ENCODE measurements at places on chromosomes 7 and 10.
A peak's percentile ranks its signal among the peaks of the same experiment; 100 is the strongest.

DNA sequence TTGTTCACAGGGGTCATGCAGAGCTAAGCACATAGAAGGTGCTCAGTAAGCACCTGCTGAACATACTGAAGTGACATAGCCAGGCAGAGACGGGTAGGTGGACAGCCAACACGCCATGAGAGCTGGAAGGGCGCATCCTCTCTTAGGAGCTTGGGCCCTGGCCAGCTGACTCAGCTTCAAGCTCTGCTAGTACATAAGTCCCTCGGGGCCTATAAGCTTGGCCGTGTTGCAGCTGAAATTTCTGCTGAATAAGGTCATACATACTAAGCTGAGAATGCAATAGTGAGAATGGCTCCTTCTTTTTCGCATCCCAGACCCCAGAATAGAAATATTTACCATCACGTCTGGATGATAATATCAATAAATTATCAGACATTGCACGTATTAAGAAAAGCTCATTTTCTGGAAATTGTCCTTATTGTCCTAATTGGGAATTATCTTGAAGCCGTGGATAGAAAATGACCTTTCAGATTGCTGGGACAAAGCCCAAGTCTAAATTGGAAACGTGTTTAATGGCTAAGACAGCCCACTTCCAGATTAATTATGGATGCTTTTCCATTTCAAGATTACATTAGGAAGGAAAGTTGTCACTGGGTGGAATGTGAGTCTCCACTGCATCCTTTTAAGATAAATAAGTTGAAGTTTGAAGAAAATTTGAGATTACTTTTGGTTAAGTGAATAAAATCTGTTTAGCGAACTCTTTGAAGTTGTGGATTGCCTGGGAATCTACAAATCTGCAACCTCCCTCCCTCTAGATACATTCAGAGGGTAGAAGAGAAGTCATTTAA is 287.1 kb upstream of the C7orf33 start:
- DNase-seq: no peak

GRCh38 chr10:123774132-123774742 is 108.1 kb downstream of the GPR26 start:
- DNase-seq: no peak

GRCh38 chr7:132709971-132710567 is 133.8 kb upstream of the PLXNA4 start:
- DNase-seq: peak; percentile 38

GRCh38 chr10:117364110-117364960 is 10.9 kb downstream of the PDZD8 start:
- peak; percentile 54 for DNase-seq

DNA sequence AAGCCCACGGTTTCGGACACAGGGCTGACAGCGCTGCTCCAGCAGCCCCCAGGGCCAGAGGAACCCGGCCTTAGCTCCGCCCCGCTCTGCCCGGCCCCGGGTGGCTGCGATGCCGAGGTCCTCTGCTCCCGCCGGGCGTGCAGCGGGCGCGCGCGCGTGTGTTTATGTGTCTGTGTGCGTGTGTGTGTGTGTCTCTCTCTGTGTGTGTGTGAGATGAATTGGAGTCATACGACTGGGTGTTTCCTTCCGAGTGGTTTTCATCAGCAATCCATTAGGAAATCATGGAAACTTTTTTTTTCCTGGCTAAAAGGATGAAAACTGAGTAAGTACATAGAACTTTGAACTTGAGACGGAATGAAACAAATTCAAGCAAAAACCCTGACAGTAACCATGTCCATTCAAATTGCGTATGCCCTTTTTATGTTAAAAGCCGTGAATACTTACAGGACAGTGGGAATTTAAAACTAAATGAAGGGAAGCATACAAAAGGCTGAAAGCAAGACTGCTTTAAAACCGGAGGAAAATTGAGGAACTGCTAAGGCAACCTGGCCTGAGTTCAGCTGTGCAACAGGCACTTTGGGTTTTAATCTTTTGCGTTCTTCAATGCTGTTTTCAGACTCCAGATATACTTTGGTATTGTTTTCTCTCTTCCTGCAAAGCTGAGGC is at the start of gene CPED1:
Gene CPED1 (plus strand): TSS at position 121 of the 666 bp plus-strand sequence. CDS start 911 bp downstream, outside the sequence.
- peak; percentile 83 for DNase-seq

DNA sequence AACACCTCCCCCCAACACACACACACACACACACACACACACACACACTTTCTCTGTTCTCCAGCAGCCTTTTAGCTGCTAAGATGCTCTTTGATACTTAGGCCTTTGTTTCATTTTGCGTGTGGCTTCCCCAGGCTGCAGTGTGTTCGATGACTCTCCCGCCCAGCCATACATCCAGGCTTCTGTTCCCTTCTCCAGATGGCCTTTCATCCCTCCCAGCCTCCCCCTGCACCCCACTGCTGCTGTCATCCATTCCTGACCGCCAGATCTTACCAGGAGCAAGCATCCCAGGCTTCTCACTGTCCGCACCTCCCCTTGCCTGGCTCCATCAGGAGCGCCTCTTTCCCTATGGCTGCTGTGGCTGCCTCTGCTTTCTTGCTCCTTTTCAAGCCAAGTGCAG is 77.8 kb upstream of the PPIF start:
- no peak for DNase-seq

DNA sequence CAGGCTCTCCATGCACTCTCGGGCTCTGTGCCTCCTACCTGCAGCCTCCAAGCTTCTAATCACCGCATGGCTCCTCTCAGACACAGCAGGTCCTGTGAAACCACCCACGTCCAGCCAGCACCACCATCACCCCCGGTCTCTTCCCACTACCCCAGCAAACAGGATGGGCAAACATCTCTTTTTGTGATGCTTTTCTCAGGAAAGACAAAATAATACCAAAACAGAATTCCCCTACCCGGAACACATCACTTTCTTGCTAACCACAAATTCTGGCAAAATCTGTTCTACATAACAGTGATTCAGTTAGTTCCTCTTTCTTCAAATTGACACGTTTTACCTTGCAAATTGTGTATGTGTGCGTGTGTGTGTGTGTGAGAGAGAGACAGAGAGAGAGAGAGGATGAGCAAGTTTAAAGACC is 6.5 kb downstream of the SNX8 start:
- peak; percentile 47 for DNase-seq

DNA sequence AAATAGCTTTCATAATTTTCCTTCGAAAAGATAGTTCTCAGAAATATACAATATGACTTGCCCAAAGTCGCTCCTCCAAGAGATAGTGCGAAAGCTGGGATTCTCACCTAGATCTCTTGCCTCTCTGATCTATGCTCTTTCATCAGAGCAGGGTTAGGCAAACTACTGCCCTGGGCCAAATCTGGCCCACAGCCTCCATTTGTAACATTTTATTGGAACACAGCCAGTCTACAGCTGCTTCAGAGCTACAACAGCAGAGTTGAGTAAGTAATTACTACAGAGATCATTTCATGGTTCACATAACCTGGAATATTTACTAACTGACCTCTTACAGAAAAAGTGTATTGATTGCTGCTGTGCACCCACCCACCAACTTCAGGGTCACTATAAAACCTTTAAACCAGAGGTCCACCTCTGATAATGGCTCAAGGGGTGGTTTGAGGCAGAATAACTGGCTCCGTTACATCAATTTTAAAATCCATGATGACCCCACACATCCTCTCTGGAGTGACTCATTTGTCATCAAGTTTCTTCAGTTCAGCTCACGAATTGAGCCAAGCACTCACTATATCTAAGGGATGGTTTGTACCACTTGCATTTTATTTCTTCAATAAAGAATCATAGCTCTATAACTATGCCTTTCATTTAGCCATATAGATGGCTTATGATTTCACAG is 1019.0 kb downstream of the XPNPEP1 start:
- no peak for DNase-seq

- no peak for DNase-seq
Observed at GRCh38 chr10:13615650-13616300, 29.0 kb downstream of the PRPF18 start.

DNA sequence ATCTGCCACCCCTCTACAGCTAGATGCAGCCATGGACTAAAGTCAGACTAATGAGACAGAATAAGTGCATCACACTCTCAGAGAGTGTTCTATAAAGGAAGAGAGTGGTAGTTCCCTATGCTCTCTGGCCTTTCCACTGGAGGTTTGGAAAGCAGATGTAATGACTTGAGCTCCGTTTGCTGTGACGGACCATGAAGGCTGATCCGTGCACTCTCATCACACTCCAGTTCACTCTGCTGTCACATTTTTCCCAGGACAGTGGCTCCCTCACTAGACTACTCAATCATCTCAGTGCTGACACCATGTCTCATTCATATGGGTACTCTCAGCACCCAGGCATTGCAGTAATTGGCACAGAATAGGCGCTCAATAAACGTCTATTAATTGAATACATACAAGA is 20.4 kb downstream of the TRDMT1 start:
- no peak for DNase-seq

DNA sequence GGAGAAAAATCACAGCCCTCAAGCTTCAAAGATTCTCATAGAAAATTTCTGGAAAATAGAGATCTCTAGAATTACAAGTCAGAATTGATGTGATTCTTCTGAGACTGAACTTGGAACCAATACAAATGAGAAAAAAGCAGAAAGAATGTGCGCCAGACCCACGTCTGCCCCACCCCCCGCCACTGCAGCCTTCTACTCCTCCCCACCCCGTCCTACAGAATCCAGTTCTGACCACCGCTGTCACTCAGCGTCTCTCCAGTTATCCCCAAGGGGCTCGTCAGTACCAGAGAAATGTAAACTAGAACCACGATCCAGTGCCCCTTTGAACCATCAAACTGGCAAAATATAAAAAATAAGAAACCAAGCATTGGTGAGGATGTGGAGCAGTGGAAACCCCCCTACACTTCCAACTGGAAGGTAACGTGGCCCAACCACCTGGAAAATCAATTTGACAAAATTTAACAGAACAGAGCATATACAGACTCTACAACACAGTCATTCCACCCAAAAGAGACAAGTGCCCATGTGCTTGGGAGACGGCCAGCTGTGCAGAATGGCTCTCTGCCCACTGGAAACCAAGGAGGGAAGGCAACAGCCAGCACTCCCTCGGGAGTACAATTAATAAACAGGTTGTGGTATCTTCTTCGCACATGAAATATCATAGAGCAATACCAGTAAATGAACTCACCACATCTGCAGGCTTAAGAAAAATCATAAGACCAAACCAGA is 397.9 kb downstream of the TNS3 start:
- DNase-seq: no peak

GRCh38 chr10:70561070-70561469 is 41.5 kb downstream of the PRF1 start:
- peak; percentile 69 for DNase-seq

DNA sequence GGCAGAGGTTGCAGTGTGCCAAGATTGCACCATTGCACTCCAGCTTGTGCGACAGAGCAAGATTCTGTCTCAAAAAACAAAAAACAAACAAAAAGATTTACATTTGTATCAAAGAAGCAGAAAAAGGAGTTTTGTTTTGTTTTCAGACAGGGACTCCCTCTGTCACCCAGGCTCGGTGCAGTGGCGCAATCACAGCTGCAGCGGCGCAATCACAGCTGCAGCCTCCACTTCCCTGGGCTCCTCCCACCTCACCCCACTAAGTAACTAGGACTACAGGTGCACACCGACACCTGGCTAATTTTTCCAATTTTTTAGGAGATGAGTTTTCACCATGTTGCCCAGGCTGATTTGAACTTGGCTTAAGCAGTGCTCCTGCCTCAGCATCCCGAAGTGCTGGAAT is 1.8 kb downstream of the ARMC10 start:
- no peak for DNase-seq

DNA sequence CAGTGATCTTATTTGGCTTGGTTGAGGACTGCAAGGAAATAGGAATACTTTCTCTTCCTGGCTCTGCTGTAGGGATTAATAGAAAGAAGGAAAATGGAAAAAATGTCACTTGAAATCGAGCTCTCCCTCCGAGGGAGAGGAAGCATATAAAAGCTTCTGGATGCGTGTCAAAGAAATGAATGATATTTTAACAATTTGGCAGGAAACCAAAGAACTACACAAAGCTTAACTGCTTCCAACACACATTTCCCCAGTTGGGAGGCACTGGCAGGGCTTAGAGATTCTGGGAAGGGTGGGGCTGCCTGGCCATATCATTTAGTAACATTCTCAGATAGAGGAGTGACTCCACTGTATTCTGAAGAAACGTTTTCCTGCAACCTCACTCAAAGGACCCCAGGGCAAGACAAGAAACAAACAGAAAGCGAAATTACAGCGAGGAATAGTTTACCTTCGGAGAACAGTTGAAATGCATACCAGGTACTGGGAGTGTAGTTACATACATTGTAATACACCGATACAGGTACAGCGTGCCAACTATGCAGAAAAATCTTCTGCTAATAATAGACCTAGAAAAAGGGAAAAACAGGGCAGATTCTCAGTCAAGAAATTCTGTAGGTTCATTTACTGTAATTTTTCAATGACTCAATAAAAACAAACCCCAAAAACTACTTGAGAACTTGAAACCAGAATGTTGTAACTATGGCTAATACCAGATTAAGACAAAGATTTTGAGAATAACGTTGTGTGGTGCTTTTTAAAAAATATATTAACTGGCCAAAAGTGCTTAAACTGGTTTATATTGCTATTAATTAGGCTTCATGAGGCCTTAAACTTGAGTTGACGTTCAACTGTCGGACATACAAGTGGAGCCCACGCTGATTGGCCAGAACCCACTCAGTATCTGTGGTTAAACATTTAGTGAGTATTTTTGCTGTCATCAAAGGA is 75.7 kb upstream of the ASAH2 start:
- peak; percentile 98 for DNase-seq

- DNase-seq: no peak
Observed at GRCh38 chr10:101227429-101228152, 1.7 kb downstream of the LBX1 start.

GRCh38 chr7:134339475-134339874 is 22.7 kb upstream of the SLC35B4 start:
- DNase-seq: no peak

DNA sequence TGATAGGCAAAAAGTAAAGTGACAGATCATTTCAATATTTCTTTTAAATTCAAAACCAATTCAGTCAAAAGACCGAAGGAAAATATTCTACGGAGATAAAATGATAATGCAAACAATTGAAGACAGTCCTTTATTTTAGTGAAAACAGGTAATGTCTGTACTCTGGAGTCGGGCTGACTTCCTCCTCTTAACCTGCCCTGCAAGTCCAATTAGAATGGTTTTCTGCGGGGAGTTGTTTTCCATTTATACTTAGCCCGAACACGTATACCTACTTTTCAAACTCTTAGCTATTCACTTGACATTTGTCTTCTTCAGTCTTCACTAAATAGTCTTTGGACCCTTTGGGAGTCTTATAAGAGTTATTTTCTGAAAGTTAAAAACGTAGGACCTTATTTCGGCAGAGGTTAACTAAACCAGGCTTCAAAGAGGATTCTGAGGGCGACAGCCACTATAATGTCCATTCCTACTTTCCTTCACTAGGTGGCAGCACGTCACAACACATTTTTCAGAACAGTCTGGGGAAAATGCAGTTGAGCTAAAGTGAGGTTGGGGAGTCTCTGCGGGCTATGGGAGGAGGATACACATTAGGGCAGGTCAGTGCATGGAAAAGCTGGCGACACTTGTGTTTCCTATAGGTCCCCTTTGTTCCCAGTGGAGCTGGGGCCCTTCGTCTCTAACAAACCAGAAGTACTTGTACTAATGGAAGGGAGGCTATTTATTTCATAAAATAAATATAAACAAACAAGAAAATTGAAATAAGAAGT is 472.0 kb downstream of the KCNMA1 start:
- peak; percentile 78 for DNase-seq

GRCh38 chr10:115049960-115050359 is 43.2 kb upstream of the ATRNL1 start:
- DNase-seq: no peak

- no peak for DNase-seq
Observed at GRCh38 chr10:48300556-48300955, 5.9 kb upstream of the MAPK8 start.
